CMK (cell line): ENCODE measurements at places on chromosomes 13 and 19.

GRCh38 chr19:53881482-53882390, at the start of gene PRKCG:
PRKCG (plus strand) TSS chr19:53882197; CDS start chr19:53882495, 298 bp downstream.
- no peak for DNase-seq

- DNase-seq = peak; percentile 17
Observed at GRCh38 chr13:44191504-44192171, 182.0 kb upstream of the SERP2 start.

- DNase-seq = no peak
Observed at GRCh38 chr19:47168065-47168464, 37.4 kb downstream of the SAE1 start.

GRCh38 chr13:92143766-92144165, 745.3 kb downstream of the GPC5 start:
- no peak for DNase-seq

DNA sequence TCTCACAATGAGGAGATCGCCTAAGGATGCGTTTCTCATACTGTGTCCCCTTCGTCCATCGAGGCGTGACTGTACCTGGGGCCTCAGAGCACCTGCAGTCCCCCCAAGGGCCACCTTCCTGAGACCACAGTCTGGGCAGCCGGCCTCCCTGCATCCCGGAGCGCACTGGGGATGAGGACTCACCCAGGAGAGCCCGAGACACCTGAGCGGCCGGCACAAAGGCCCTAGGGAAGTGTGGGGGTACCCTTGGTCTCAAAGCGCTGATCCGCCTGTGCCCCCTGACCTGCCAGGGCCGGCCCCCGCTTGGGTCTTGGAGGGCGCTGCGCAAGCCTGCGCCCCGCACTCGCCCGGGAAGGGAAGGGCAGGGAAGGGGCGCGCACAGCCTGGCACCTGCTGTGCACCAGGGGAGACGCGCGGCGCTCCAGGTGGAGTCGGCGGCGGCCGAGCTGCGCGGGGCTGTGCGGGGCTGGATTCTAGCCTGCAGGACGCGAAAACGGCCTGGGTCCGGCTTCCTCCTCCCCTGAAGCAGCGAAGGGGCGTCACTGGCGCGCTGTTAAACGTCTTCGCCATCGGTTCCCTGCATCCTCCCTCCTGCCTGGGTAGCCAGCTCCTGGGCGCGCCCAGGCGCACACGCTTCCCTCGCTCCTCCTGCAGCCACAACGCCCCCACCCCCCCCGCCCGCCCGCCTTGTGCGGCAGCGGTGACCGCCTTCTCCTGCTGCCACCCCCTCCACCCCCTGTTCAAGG, 13.6 kb upstream of the USP29 start:
- no peak for DNase-seq

DNA sequence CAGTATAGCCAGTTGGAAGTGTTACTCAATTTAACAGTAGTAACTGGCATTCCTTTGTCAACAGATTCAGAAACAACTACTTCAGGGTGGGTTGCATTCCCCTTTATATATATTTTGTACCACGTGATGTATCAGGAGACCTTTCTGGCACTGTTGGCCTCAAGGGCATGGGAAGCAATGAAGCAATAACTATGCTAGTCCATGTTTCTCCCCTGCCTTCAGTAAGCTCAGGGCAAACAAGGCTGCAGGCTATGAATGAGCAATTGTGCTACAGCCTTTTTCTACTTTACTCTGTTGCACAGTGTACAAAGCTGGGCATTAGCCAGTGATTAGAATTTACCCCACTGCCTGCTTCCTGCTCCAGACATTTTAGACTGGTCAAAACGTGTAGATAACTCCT, 348.8 kb downstream of the GPC5 start:
- DNase-seq = no peak

GRCh38 chr19:51342631-51343569, 961 bp upstream of the VSIG10L start:
- no peak for DNase-seq

DNA sequence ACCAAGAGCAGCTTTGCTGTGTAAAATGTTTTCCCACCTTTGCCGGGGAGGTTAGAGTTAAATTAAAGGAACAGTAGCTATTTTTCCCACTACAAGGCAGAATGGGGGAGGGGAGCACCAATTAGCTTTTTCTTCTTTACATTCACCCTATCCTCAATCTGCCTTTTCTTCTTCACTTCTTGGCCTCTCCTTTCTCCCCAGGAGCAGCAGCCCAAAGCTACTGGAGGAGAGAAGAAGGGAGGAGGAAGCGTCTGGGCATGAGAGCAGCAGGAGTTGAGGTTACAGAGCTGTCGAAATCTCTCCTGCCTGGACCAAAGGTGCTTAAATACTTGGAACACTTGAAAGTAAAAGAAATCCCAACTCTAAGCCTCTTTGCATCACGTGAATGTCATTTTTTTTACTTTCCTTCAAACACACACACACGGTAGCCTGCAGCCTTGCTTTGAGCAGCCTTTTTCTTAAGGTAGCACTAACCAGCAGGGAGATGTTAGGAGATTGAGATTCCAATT, 39.0 kb upstream of the WASF3 start:
- no peak for DNase-seq

DNA sequence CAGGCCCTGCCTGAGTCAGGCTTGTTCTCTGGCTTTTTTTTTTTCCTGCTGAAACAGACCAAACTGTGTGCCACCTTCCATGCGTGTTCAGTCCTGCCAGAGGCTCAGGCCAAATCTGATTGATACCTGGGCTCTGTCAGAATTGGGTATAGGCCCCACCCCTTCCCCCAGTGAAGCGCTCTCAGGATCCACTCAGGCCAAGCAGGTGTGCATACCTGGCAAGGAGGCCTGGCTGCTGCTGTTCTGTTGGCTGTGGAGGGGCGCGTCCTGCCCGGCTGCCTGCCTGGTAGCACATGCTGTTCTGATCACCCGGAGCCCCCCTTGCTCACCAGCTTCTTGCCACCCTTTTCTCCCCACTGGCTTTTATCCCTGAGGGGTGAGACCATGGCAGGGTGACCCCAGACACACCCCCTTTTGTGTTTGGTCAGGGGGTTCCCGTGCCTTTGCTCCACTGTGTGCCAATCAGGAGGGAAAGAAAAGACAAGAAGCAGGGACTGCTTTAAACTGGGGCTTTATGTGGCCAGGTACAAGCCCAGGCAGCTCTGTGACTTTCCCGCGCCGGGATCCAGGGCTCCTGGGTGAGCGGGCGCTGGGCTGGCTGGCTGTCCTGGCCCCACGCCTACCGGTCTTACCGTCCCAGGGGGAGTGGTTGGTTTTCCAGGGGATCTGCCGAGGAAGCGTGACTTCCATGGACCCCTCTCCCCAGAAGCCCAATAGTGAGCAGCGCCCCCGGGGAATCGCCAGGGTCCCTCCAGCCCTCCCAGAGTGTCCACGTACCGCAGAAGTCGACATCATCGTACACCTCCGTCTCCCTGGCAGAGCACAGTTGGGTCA, 12.7 kb downstream of the PRAM1 start:
- DNase-seq = no peak

DNA sequence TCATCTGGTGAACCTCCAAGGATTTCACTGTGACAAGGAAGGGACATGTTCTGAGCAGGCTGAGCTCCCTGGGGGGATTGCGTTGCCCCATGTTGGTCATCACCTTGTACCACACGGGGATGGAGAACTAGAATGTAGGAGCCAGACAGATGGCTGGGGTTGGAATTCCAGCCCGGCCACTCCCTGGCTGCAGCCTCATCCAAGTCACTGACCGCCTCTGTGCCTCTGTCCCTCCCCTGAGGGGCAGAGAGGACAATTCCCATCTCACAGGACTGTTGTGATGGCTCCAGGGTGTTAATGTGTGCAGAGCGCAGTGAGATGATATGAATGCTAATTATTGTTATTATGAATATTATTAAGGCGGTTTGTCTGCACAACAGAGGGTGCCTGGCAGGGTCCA, 24.1 kb downstream of the ADGRL1 start:
- no peak for DNase-seq

DNA sequence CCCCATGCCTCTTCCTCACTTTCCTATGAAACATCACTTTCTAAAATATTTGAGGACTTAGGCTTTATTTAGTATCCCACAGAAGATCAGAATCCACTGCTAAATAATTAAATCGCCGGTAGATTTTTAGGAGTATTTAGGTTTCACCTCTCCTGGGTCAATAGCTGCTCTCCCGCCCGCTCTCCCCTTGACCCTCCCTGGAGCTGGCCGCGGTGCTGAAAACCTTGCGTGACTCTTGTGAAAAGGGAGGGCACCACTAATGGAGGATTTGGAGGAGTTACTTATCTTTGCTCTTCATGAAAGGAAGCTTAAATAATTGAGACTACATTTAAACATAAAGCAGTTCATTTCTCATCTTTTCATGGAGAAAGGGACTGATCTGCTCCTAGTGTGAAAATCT, 14.1 kb downstream of the POU4F1 start:
- no peak for DNase-seq

DNA sequence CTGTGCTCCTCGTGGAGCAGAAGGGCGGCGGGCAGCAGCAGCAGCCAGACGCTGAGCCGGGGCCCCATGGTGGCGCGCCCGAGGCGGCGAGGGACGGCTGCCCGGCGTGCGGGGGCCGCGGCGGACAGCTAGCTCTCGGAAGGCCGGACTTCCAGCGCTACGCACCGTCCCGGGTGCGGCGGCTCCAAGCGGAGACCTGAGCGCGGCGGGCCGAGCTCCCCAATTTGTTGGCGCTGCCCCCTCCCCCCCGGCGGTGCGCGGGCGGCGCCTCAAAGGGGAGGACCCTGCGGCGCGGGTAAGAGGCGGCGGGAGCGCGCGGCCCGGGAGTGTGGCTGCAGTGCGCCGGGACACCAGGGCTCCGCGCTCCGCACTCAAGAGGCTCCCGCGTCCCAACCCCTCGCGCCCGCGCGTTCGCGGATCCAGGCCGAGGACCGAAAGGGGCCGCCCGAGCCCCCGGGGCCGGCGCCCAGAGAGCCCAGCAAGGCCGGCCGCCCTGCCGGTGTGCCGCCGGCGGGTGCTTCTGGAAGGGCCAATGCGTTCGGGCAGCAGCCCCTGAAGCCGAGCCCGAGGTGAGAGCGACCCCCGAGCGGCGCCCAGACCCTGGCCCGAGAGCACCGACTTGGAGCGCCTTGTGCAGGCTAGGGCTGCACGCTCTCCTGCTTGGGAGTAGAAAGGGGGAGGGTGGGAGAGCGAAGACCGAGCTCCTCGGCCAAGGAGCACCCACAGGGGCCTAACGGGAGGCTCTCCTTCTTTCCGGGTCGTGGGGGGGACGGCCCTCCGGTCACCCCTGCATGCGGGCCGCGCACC, at the start of the genes COL4A1 and COL4A2:
COL4A1 (minus strand) TSS at position 198 of the 807 bp plus-strand sequence; CDS start at position 68, 130 bp downstream.
COL4A2 (plus strand) TSS at position 325 of the 807 bp plus-strand sequence. CDS start 620 bp downstream, outside the sequence.
- DNase-seq = no peak

DNA sequence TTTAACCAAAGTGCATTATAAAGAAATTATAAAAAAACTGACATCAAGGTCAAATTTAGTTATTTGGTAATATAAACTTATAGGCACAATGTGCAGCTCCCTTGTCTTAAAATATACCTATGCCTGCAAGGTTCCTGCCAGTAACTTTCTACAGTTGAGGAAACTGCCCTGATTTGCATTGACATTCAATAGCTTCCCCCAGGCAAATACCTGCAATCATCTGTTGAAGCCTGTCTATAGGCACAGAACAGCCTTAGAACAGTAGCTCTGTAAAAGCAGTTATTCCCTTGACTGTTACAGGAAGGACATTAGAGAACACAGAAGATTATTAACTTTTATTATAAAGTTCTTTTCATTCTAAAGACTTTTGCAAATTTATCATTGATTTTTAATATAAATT, 1239.5 kb downstream of the PCDH9 start:
- no peak for DNase-seq

- DNase-seq = no peak
Observed at GRCh38 chr13:30720172-30720869, 15.0 kb upstream of the ALOX5AP start.

DNA sequence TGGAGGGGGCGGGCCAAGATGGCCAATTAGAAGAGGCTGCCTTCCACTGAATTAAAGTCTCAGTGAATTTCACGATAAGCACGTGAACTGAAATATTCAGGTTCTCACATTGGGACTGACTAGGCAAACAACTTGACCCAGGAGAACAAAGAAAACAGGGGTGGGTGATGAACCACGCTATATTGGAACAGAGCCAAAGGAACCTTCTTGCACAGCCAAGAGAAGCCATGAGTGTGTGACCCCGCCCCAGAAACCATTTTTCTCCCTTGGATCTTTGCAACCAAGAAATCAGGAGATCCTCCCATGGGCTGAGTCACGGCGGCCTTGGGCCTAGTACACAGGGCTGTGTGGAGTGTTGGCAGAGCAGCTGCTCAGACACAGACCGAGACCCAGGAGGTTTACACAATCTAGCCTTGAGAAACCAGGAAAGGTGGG, 36.8 kb downstream of the ERICH4 start:
- no peak for DNase-seq

- DNase-seq = no peak
Observed at GRCh38 chr13:112325920-112326645, 50.1 kb upstream of the SPACA7 start.

- DNase-seq = no peak
Observed at GRCh38 chr19:49347835-49348234, 12.6 kb downstream of the CD37 start.

DNA sequence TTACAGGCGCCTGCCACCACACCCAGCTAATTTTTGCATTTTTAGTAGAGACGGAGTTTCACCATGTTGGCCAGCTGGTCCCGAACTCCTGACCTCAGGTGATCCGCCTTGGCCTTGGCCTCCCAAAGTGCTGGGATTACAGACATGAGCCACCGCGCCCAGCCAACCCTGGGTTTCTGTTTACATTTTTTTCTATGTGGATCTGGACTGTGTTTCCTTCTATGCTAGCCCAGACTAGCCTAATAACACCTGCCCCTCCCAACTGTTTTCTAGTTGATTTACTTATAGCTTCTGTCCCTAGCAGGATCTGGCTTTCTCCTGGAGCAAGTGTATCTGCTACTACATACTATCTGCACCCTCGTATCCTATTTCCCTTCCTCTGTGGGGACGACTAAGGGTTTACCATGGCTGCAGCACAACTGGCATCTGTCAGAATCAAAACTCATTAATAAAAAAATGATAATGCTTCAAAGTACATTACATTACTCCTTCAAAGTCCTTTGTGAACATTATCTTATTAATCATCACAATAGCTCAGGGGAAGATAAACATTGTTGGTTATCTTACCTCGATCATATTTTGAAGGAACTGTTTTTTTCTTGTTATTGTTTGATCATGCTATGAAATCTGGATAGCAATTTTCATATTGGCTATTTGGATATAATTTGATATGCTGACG, 228.3 kb downstream of the KLF5 start:
- DNase-seq = no peak

GRCh38 chr19:4390017-4390566, 10.3 kb downstream of the SH3GL1 start:
- no peak for DNase-seq

- no peak for DNase-seq
Observed at GRCh38 chr19:17454576-17455071, 6.1 kb downstream of the NXNL1 start.

GRCh38 chr19:14405380-14405757, 13.8 kb downstream of the DDX39A start:
- no peak for DNase-seq

- no peak for DNase-seq
Observed at GRCh38 chr19:56069642-56070041, 51.5 kb downstream of the ZNF787 start.

GRCh38 chr19:1214862-1215731, 9.5 kb downstream of the STK11 start:
- no peak for DNase-seq

- DNase-seq = no peak
Observed at GRCh38 chr13:34255711-34256110, 437.8 kb downstream of the RFC3 start.
